ENCODE measurements at places on chromosomes 3 and 15.

GRCh38 chr3:128356822-128357221 lies 109.9 kb downstream of the DNAJB8 start:
- no peak for DNase-seq

- no peak for DNase-seq
These were observed 42.3 kb downstream of the BOC start for GRCh38 chr3:113253702-113254101.

GRCh38 chr15:38864827-38865581 lies 300.4 kb upstream of the RASGRP1 start:
- peak; percentile 61 for DNase-seq

GRCh38 chr15:27448986-27449385 lies 478.0 kb downstream of the GABRG3 start:
- DNase-seq, result no peak

GRCh38 chr15:58755956-58756355 lies 6.4 kb upstream of the ADAM10 start:
- DNase-seq, result peak; percentile 42

DNA sequence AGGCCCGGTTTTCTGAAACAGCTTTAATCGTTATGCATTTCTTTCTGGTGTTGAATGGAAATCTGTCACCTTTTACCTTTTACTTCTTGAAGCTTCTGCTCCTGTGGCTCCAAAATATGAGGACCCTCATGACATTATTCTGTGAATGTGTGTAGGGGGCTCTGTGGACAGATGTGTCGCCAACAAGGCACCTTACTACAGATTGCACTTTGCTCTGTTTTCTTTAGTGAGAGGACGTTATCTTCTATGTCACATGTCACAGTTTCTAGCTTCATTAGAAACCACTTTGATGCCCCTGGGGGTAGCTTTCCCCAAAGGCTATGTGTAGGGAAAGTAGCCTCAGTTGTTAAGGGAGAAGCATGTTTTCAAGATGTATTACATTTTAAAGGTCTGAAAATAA lies 195.6 kb downstream of the ZNF621 start:
- DNase-seq, result no peak
